Stimulated activated CD8-positive, alpha-beta memory T cell treated with anti-CD3 and anti-CD28 coated beads, Interleukin-4, amount 100 ng/mL, for 1 hour (primary cell): ENCODE measurements at places on chromosomes 4 and X.

- no peak for DNase-seq
Observed at GRCh38 chrX:9865804-9866472, 79.7 kb downstream of the SHROOM2 start.

GRCh38 chr4:146477054-146477453, 44.7 kb downstream of the SLC10A7 start:
- no peak for DNase-seq

DNA sequence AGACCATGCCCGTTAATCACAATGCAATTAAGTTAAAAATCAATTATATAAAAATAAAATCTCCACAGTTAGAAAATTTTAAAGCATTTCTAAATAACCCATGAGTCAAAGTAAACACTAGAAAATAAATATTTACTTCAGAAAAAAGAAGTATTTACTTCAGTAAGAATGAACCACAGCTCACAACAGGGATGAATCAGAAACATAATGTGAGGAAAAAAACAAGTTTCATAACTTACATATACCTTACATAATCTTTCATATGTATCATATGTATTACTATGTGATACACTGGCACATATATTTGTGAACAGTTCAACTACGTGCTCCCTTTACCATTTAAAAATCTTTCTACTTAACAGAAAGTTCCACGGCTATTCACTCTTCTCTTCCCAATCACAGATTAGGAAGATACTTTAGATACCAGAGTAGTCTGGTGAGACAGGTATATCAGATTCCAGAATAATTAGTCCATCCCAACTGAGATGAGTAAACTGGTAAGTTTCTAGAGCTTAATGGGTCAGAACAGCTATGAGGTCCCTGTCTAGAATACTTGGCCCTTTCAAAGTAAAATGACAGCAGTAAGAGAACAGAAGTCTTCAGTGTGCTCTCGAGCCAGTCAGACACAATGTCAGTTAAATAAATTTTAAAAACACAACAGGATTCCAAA, 70.3 kb downstream of the SH3RF1 start:
- DNase-seq, result no peak

DNA sequence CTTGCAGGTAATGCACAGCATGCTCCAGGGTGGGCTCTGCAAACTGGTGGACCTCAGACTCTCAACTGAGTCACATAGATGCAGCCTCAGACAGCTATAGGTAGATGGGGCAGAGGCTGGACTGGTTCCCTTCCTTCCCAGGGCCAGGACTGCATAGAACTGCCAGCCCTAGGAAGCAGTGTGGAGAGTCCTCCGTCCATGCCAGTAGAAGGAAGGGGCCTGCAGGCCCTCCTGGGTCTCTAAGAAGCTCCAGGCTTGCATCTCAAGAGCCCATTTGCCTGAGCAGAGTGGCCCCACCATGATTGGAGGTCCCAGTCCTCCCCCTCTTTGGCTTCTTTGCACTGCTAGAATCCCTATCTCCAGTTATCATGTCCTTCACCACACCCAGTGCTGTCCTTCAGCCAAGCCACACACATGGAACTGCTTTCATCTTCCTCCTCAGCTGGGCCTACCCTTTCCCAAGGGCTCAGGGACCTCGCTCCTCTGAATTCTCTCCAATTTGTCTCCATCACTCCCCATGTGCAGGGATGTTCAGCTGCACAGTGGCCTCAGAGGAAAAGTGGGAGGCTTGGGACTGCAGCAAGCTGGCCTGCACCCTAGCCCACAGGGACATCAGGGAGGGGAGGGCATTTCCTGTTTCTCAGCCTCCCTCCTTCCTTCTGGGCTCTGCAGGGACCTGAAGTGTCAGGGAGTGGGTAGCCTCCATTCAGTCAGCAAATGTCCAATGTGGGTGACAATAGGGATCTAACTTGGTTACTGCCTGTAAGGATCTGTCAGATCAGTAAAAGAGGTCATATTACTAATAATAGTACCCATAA, 146.0 kb downstream of the PJA1 start:
- DNase-seq, result no peak

- no peak for DNase-seq
Observed at GRCh38 chr4:80207172-80207583, 9.9 kb downstream of the PRDM8 start.

GRCh38 chrX:54495814-54496516, at the start of gene FGD1:
Gene FGD1 (minus strand): TSS chrX:54496234. CDS start chrX:54495432, 802 bp downstream.
- DNase-seq, result no peak

DNA sequence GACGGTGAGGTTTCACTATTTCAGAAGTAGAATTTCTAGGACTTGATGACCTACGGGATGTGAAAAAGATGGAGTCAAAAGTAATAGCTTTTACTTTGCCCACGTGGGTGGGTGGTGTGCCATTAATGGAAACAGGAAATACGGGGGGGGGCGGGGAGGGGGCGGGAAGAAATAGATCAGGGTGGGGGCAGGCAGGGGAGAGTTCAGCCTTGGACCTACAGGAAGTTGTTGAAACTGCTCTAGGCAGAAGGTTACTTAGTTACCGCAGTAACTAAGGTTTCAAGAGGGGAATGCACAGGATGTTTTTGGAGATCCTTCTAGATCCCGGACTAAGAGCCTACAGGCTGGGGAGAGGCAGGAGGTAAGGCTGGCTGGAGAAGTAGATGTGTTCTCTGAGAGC, 3.6 kb upstream of the FHL1 start:
- no peak for DNase-seq

GRCh38 chr4:118935819-118936218, 47.2 kb downstream of the SYNPO2 start:
- no peak for DNase-seq

DNA sequence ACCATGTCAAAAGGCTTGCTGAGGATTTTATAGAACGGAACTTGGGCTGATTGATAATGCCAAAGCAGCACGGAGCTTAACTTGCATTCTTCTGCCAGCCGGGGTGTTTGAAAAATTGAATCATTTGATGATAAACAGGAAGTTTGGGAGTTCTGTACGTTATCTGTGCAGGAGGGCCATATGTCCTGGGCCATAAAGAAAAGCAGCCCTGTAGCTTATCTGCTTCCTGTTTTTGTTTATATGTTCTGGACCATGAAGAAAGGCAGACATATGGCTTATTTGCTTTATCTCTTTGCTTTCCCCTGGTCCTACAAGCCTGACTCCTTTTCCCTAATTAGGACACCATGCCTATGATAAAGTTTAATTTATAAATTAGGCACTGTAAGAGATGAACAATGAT, 62.4 kb downstream of the HOPX start:
- DNase-seq, result no peak

DNA sequence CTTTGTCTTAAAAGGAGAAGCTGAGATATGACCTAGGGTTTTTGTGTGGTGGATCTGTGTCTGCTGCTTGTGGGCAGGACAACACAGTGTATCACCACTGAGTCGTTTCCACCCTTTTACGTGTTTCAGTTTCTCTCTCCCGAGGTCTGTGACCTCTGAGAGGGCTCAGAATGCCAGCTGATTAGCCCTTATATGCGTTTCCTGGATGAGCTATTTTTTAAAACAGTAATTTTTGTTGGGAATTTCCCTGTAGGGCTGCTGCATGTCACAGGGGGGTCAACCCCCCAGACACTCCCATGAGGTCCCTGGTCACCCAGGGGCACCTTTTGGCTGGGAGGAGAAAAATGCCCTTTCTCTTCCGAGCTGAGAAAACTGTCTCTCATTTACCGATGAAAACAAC, 170.4 kb upstream of the CASK start:
- DNase-seq, result no peak

GRCh38 chrX:50971395-50971794, 60.9 kb downstream of the BMP15 start:
- DNase-seq, result no peak

DNA sequence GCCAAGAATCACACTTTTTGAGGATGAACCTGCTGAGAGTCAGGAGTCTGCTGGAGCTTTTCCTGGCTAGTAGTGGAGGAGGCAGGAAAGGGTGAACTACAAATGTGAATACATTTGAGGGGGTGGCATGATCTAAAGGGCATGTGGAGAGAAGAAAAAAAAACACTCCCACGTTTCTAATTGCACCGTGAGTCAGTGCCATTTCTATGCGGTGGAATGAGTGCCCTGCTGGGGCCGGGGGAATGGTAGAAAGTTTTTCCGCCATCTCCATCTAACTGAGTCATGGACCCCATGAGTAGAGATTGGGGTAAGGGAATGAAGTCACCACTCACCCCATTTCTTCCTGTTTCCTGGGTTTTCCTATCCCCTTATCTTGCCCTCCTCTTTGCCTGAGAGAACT, 19.8 kb downstream of the BEX3 start:
- no peak for DNase-seq

DNA sequence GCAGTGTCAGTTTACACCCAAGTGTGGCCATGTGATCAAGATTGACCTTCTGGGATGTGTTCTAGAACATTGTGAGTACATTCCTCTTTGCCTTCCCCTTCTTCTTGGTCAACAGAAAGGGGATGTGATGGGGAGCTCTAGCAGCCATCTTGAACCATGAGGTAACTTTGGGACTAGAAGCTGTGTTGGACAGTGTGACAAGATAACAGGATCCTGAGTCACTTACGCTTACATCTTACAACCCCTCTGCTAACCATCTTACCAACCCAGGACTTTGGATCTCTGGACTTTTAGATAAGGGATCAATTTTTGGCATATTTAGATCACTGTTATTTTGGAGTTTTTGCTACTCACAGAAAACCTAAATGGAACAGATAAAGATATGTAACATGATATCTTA, 625.6 kb downstream of the BCOR start:
- no peak for DNase-seq
